Osteocyte (in vitro differentiated cells): ENCODE measurements at places on chromosomes 16 and 17.
A peak's percentile ranks its signal among the peaks of the same experiment; 100 is the strongest.

DNA sequence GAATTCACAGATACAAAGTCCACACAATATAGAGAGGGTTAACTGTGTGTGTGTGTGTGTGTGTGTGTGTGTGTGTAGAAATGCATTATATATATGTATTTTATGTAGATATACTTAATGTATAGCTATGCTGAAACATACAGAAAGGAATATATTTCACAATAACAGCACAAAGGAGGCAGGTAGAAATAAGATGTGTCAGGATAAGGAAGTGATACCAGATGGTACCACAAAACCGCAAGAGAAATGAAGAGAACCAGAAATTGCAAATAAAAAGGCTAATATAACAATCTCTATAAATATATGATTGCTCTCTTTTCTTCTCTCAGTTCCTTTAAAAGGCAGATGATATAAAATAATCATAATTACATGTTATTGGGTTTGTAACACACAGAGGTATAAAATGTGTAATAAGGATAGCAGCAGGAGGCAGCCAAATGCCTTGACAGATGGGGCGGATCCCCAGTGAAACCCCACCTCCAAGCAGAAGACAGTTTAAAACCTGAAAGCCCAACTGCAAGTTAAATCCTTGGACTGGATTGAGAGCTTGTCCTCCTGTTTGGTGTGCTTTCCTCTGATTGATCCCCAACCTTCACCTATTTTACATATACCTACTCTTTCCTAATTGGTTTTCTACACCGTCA is 365.4 kb upstream of the C16orf82 start:
- no peak for DNase-seq

DNA sequence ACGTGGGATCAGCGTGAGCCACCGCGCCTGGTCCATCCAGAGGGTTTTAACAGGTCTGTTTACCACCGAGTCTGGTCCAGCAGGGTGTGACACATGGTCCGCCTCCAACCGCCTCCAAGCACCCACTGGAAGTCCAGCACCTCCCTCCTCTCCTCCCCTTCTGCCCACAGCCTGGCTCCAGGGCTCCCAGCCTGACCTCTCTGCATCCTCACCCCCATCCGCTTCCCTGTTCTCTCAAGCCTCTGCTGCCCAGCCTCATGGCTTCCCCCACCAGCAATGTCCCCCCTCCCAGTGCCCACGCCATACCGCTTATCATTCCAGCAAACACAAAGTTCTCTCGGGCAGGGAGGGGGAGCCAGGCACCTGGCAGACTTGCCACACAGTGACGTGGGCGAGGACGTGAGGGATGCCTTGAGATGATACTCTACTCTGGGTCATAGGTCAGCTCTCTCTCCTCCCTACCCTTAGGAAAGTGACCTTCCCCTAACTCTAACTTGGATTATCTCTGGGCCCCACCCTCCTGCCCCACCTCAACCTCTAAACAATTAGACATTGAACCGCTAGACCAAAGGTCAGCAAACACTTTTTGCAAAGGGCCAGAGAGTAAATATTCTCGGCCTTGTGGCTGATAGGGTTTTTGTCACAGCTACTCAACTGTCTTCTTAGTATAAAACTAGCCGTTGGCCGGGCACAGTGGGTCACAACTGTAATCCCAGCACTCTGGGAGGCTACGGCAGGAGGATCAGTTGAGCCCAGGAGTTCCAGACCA is 23.1 kb downstream of the CDC42EP4 start:
- DNase-seq: no peak

- DNase-seq: no peak
Observed at GRCh38 chr17:75102385-75102821, 7.4 kb upstream of the ARMC7 start.

- no peak for DNase-seq
Observed at GRCh38 chr16:55263271-55264250, 60.4 kb upstream of the IRX6 start.

DNA sequence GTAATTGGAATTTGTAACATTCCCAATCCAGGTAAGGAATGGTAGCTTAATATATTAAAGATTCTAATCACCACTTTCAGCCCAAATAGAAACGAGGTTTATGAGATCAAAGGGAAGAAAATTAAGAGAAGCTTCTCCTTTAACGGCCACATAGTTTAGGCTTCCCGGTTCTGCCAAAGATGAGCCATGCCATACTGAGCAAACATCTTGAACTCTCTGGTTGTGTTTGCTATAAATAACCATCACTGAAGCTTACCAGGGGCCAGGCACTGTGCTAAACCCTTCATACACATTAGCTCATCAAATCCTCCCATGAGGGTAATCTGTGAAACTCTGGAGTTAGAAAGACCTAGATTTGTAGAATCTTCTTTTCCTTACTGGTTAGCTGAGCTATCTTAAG is 2.8 kb downstream of the MYH11 start:
- no peak for DNase-seq

GRCh38 chr17:75064040-75064439 is 17.0 kb downstream of the KCTD2 start:
- no peak for DNase-seq

DNA sequence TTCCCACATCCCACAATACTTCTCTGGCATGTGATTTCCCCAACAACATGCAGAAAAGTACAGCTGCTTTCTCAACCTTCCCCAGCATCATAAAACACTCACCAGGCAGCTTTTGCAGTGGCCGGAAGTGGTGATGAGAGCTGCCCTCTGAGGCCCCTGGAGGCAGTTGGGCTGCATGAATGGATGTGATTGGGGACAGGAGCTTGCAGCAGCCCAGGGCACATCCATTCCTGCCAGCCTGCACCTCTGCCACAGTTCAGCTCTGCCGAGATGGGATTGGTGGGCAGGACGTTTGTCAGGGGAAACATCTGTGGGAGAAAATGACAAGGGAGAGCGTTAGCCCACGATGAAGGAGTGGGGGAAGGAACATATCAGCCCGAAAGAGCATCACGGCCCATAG is 19.8 kb downstream of the NUBP1 start:
- no peak for DNase-seq

DNA sequence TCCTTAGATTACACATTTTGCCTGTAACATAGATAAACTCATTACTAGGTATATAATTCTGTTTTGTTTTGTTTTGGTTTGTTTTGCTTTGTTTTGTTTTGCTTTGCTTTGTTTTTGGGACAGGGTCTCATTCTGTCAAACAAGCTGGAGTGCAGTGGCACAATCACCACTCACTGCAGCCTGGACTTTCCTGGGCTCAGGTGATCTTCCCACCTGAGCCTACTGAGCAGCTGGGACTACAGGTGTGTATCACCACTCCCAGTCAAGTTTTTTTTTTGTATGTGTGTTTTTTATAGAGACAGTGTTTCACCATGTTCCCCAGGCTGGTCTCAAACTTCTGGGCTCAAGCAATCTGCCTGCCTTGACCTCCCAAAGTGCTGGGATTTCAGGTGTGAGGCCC is 1.3 kb upstream of the CCL4L2 start:
- no peak for DNase-seq

DNA sequence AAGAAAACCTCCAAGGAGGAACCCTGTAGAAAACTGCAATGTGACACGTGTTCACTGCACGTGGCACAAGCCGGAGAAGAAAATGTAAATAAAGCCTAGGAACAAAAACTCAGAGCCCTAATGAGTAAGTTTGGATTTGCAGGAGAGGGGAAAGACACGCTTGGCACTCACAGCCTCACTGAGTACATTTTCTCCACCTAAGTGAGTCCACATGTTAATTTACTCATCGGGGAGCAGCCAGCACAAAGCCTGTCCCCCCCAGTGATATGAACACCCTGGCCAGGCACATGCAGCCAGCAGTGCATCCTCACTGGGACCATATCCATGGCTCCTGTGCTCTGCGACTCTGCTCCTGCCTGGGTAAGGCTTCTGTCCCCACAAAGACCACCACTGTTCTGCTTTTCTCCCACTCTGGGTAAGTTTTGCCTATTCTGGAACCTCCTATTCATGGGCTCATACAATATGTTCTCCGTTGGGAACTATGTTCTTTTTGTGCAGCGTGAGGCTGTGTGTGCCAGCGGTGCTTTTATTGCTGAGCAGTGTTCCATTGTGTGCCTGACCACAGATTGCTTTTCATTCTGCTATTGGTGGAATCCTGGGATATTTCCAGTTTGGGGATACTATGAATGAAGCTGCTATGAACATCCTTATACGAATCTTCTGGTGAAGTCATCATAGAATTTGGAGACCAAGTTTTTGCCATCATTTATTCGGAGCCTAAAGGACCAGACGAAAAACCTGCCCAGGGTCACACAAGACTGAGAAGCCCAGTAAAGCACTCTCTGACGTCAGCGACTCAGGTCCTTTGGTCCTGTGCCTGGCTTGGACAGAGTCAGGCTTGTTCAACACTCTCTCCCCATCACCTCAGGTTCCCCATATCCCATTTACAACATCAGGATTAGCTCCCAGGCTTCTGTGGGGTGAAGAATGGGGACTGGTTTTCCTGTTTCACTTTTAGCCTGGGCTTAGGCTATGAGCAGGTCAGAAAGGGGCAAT is 53.3 kb downstream of the RNF112 start:
- DNase-seq: no peak

GRCh38 chr17:28228109-28228840 is 90.7 kb upstream of the TMEM97 start:
- DNase-seq: no peak

DNA sequence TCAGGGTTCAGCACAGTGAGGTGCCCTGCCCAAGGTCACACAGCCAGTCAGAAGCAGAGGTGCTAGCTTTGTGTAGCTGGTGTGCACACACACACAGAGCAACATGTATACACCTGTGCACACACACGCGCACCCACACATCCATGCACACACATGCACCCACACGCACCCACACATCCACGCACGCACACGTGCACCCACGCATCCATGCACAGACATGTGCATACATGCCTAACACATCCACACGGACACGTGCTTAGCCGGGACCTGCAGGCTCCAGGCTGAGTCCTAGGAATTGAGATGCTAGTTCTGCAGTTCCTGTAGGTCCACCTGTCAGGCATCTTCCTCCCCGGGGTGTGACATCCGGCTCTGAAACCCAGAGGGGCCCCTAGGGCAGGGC is 13.0 kb upstream of the DPEP1 start:
- no peak for DNase-seq

DNA sequence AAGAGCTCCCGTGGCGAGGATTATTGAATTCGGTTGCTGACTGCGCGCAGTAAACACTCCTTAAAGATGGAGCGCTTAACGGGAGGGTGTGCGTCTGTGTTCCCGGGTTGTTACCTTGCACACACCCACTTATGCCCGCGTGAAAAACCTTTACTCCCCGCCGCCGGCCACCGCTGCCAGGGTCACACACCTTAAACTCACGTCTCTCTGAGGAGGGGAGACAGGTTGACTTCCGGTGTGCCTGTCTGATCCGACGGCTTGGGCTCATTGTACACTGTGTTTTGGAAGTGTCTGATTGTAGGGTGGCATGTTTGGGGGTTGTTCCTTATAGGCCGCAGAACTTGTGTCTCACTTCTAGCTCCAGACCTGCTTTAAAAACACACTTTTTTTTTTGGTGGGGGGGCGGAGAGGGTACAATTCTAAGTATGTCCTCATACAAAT is 66.8 kb downstream of the KPNA2 start:
- DNase-seq: peak; percentile 76

GRCh38 chr16:86530251-86531190 is 20.2 kb downstream of the FOXF1 start:
- DNase-seq: no peak

DNA sequence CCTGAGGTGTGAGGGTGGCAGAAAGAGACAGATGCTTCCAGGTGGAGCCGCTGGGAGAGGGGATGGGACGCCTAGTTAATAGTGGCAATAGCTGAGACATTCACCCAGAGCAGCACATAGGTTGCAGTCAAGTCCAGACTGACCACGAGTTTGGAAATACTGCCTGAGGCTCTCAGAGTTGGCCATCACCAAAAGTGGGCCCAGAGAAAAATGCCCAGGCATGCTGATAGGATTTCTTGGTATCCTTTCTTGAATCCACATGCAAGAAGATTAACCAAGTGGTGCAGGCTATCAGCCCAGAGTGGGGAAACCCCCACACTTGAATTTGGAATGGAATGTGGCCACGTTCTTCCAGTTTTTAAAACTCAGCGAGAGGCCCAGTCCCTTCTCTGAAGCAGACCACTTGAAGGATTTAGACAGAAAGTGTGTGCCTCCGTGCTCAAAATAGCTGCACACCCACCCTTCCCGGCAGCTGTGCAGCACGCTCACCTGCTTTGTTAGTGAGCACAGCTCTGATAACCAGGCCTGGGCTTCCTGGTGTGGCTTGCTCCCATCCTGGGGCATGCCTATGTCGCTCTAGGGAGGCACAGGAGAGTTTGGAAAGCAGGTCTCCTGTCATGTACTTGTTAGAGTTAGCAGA is 35.7 kb downstream of the PLD6 start:
- DNase-seq: no peak

- DNase-seq: no peak
Observed at GRCh38 chr17:68399638-68400403, 57.5 kb downstream of the WIPI1 start.

DNA sequence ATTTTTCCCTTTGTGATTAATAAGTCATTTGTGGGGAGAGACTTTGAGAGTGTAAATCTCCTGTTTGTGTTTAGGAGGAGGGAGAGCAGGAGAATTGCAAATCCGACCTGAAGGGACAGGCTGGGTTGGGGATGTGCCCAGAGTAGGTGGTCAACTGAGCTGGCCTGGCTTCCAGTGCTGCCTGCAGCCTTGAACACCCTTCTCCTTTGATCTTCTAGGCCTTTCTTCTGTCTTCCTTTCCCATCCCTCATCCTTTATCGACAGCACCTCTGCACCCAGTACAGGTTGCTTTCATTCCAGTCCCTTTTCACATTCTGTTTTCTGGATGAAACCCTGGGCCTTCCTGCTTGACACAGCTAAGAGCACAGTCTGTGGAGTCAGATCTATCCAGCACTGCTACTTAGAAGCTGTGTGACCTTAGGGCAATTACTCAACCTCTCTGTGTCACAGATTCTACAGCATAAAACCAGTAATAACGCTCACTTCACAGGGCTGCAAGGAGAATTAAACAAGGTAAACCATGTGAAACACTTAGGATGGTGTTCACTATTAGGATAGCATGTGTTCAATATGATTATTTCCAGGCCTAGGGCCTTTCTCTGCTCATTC is 1.0 kb upstream of the CSNK2A2 start:
- no peak for DNase-seq

GRCh38 chr17:7579834-7580603 is 581 bp downstream of the CD68 start:
- no peak for DNase-seq

- DNase-seq: no peak
Observed at GRCh38 chr17:73991260-73991659, 212.2 kb upstream of the RPL38 start.

DNA sequence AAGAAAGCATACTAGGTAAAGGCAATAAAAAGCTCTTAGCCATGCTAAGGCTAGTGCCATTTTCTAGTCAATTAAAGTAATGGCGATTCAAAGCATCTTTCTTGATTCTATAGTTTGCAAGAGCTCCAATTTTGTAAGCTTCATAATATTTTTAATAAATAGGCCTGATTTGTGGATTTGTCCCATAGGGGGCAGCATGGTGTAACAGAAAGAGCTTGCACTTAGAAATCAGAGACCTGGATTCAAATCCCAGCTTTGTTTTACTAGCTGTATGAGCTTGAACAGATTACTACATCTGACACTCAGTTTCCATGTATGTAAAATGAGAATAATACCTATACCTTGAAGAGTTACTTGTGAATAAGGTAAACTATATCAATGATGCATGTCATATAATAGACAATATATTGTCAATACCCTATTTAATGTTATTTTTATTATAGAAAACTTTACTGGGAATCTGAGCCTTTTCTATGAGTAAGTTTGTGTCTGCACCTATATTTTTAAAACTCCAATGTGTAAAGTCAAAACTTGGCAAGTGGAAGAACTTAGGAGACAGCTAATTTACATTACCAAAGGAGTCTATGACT is 93.6 kb upstream of the NOG start:
- no peak for DNase-seq
